T1000 (cell line): ENCODE measurements at places on chromosomes 7 and 10.

GRCh38 chr10:21926949-21927348, 76.6 kb downstream of the DNAJC1 start:
- no peak for DNase-seq

- no peak for DNase-seq
Measured at GRCh38 chr7:45078125-45078681, 10.6 kb downstream of the NACAD start.

GRCh38 chr7:157990226-157990880, 597.3 kb downstream of the PTPRN2 start:
- DNase-seq: no peak

GRCh38 chr10:97230146-97230545, 44.4 kb upstream of the SLIT1 start:
- no peak for DNase-seq

GRCh38 chr10:927131-927530, 4.4 kb downstream of the LARP4B start:
- DNase-seq: no peak

DNA sequence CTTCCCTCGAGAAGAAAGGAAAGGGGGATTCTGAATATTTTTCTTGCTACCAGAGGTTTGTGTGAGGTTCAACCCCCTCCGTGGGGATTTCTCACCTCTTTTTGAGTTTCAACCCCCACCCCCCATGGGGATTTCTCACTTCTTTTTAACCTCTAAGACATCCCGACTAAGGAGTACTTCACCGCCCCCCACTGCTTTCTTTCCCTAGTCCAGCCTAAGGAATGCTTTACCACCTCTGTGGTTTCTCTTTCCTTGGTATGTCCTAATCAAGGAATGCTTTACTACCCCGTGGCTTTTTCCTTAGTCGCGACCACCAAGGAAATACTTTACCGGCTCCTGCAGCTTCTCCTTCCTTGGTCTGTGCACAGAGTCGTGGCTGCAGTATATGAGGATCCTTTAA, 149.4 kb downstream of the LYZL1 start:
- DNase-seq: no peak

DNA sequence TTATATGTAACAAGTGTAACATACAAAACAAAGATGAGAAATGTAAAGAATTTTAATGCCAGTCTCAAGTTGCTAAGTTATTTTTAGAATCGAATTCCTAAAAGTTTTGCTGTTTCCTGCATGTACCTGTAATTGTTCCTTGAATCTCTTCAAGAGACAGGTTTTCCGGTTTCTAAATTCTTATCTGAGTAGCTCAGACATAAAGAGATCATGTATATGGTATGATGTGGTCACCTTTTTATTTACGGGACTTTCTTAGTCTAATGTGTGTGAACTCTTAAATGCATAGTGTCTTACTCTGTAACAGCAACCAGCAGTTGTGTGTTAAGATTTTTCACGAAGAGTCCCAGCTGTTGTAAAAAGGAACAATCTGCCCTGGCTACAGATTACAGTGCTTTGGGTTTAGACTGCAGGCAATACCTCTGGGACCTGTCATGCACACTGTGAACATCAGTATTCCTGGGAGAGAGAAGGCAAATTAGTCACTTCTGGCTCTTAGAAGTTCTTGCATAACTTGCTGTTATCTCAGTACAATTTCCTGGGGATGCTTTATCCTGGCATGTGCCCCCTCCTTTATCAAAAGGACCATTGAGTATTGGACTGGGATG, 263.4 kb downstream of the BICC1 start:
- peak; percentile 28 for DNase-seq

GRCh38 chr10:63752318-63752717, 231.1 kb downstream of the REEP3 start:
- no peak for DNase-seq

- DNase-seq: no peak
Measured at GRCh38 chr10:76025124-76025477, 593.7 kb downstream of the LRMDA start.

DNA sequence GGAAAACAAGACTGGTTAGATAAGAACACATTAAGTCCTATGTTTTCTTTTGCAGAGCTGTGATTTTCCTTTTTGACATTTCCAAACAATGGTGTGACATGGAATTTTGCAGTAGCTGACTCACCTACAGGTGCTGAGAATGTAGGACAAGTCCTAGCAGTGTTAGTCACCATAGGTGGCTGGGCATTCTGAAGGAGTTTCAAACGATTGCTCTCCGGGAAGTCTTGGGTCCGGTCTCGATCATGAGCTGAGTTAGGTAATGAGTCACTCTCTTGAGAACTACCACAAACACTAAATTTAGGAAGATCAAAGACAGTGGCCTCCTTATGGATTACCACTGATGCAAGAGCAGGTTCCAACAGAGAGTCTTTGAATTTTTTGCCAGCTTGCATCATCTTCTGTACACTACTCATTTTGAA, 3.6 kb downstream of the FIGNL1 start:
- DNase-seq: peak; percentile 30

DNA sequence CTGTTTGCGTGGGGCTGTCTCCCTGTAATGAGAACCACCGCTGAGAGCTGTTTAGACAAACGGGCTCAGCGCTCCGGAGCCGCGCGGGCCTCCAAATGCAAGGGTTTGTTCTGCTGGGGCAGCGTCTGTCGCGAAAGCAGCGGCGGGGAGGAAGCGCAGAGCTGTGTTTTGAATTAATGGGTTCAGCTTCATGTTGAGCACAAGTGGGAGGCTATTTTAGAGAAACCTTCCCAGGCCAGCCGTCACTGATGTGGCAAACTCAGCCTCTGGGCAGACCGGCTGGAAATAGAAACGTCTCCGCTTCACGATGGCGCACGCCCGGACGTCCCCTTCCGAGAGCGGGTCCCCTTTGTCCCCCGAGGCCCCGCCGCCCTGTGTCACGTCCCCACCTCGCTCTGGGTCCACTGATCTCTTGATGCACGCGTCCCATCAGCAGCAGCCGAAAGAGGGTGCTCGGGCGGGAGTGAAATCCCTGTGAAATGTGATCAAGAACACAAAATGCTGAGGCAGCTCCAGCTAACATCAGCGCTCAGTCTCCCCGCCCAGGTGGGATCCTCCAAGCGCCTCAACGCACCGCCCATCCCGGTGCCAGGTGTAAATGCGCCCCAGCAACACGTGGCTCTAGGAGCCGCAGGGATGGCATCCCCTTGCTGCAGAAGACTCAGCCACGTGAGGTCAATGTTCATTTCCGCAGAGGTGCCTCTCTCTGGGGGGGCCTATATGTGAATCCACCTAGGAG, 44.9 kb downstream of the BAMBI start:
- DNase-seq: no peak

GRCh38 chr7:77247206-77247850, 47.7 kb upstream of the FGL2 start:
- DNase-seq: peak; percentile 27

DNA sequence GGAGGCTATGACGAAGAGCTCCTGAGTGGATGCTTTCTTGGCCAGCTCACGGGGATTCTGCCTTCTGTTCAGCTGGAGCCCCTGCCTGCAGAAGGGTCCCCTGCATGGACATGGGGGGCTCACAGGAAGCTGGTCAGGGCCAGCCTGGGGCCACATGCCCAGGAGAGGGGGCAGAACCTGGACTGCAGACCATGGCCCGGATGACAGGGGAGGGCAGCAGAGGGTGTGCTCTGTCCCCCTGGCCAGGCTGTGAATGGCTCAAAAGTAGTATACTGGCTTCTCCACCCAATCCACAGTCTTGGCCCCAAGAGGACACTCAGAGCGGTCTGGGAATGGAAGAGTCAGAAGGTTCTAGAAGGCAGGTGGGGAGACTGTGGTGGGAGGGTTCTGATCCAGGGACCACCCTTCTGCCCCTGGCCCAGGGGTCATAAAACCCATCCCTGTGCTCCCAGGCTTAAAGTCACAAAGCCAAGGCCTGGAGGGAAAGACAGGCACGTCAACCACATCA, 40.3 kb downstream of the PPIF start:
- DNase-seq: no peak

GRCh38 chr7:99244939-99245338, 27.7 kb upstream of the MYH16 start:
- peak; percentile 3 for DNase-seq

DNA sequence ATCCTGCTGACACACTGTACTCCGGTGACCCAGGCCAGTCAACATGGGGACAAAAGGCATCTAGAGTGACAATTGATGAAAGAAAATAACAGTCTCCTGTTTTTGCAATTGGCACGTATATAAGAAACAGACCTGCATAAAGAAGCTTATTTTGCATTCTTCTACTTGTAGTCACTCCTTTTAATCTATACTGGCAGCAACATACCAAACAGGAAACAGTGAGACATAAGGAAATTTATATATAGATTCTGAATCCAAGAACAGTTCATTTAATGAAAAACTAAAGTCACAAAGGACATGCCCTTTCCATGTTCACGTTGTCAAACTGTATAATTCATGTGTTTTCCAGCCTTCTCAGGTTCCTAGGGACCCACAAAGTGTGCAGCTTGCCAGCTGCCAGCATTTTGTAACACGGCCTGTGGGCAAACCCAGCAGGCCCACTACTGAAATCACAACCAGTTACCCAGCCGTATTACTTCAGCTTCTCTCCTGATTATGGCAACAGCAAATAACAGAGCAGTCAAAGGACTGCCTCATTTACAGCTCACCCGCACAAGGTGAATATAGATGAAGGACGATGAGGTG, 72.3 kb downstream of the AMPH start:
- no peak for DNase-seq

GRCh38 chr7:157775021-157775559, 438.3 kb downstream of the DNAJB6 start:
- no peak for DNase-seq

DNA sequence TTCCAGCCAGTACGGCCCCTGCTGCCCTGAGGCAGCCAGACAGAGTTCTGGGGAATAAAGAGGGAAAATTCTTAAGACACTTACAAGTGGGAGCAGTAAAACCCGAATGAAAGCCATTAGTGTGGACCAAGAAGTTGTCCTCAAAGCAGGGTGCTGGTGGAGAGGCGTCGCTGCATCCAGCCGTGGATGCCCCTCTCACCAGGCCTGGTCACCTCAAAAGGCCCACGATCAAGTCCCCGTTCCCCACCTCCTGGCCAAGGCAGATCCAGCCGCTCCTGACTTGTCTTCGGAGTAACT, 656 bp downstream of the VSTM4 start:
- no peak for DNase-seq

DNA sequence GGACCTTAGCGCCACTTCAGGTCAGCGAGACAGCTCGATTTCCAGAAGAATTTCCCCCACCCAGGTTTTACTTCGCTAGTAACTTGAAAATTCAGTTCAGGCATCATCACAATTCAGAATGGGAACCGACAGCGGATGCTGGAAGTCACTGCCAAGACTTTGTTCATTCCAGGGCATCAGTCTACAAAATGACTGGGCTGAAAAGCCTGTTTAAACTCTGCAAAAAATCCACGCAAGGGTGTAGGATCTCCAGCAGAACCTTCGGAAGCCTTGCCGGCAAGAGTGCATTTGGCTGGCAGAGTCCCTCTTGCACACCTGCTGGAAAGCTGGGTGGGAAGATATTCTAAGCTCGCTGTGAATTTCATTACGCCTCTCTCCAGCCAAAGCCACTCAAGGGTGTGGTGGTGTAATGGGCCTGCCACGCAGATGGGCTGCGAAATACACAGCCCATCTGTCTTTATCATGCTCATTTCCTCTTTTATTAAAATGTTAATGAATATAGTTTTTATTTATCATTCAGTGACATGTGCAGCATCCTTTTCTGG, 672.0 kb upstream of the FOXK1 start:
- DNase-seq: no peak

- DNase-seq: no peak
Measured at GRCh38 chr10:94104316-94105000, 110.7 kb downstream of the PLCE1 start.
